ENCODE measurements at places on chromosomes 5 and 9. TPM values are rescaled to one million over a fixed set of nuclear protein-coding genes. Genes with fewer than 3 reads are reported as not detected.

KIF4B gene
- total RNA-seq = not detected

RIOK2 gene
- total RNA-seq = 29.1 TPM

OBP2B gene
- not detected for total RNA-seq

OTP gene
- not detected for total RNA-seq

PCDHGA10 gene
- not detected for total RNA-seq

PCDHB15 gene
- not detected for total RNA-seq

CCNI2 gene
- 8.3 TPM for total RNA-seq

RXRA gene
- 3.8 TPM for total RNA-seq

ST8SIA4 gene
- 35.8 TPM for total RNA-seq

HDHD3 gene
- total RNA-seq = 14.0 TPM

SHC3 gene
- total RNA-seq = not detected

DNA sequence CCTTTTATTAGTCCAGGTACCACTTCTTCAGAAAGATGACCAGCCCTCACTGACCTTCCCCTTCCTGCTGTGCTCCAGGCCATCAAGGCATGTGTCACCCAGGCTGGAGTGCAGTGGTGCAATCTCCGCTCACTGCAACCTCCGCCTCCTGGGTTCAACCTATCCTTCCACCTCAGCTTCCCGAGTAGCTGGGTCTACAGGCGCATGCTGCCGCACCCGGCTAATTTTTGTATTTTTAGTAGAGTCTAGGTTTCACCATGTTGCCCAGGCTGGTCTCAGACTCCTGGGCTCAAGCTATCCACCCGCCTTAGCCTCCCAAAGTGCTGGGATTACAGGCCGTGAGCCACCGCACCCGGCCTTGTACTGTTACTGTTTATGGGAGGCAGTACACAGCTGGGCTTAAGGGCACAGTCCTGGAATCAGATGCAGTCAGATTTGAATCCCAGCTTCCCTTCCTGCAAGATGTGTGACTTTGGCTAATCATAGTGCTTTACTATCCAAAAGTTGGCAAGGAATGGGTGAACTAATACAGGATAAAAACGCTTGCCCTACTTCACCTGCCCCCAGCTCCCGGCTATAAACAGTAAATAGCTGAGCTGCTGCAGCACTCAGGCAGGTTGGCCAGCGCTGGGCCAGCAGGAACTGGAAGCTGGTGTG, 483 bp upstream of the EIF4EBP3 start:
- peak; percentile 20 for DNase-seq

DNA sequence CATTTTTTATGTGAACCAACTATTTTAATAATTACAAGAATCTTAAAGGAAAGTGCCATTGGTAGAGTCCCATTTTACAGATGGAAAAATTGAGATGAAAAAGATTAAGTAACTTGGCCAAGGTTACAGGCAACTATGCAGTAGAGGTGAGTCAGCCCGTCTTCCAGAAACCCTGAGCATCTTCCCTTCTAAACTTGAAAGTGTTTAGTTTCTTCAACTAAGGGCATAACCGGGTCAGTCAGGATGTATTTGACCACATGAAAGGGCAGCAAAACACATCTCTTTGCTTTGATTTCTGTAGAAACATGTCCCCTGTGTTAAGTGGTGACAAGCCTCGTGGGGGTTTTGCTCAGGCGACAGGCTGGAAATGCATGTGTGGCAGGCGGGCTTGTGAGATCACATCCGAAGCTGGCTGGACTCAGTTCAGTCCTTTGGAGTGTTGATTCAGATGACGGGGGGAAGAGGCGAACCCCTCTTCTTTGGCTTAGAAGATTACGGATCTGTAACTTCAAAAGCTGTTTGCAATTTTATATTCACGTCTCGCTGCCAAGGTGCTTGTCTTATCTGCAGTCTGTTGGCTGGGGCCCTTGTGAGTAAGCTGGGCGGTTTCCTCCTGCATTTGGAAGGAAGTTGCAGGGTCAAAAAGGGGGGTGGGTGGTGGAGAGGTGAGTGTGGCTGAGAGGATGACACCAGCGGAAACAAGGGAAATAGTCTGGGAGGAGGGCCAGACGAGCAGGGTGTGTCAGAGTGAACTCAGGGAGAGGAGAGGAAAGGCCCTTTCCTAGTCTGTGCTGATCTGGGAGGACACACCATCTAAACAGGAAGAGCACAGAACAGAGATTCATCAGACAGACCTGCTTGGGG, 78.9 kb upstream of the RPS23 start:
- peak; percentile 89 for DNase-seq

DNA sequence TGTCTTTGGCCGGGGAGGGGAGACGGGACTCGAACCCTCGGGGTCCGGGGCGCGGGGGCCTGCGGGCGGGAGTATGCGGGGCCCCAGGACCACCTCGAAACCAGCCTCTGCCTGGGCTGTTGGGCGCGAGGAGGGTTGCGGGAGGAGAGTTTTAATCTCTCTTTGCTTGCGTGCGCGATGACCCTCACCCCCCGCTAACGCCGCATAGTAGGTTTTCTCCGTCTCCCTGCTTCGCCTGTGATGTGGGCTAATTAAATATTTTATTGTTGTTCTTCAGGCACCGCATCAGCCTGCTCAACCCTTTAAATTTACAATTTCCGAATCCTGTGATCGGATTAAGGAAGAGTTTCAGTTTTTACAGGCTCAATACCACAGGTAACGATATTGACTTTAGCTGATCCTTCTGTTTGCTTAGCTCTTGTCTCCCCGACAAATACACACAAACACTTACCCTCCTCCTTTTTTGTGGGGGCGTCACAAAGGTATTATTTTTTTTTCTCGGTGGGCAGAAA, 1.7 kb downstream of the TLE4 start:
- no peak for DNase-seq

- no peak for DNase-seq
Measured at GRCh38 chr5:151122828-151123227, 34.8 kb downstream of the ANXA6 start.

GRCh38 chr5:80568251-80568650, 1.8 kb downstream of the ANKRD34B start:
- no peak for DNase-seq

- no peak for DNase-seq
Measured at GRCh38 chr9:35686222-35687203, 3.2 kb downstream of the TPM2 start.

GRCh38 chr5:151694035-151694485, 7.3 kb upstream of the SPARC start:
- no peak for DNase-seq

DNA sequence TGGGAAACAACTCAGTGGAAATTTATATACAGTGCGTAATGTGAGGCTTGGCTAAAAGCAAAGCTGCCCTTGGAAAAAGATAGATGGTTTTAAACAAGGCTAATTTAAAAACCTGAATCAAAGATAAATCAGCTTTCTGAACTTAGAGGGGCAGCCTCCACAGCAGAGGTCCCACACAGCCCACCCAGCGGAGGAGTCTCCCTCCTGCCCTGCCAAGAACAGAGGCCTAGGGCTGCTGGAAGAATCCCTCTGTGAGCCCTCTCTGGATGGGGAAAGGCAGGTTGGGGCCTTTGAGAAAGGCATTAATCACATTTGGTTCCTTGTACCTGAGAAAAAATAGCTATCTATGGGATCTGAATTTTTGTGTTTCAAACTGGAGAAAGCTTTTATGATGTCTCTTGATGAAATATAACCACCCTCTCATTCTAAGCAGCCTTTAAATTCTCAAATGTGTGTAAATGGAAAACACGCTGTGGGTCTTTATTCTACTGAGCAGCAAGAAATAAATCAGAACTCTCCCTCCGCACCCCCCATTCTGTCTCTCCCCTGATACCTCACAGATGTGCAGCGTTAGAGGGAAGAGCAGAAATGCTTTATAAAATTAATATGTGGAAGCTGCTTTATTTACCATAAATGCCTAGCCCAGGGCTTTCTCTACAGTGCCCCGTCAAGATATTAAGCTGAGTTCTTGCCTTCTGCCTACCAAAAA, 329.2 kb downstream of the EFNA5 start:
- no peak for DNase-seq

- DNase-seq = no peak
Measured at GRCh38 chr9:20044686-20045085, 255.8 kb upstream of the SLC24A2 start.

- DNase-seq = no peak
Measured at GRCh38 chr9:124239249-124240073, 18.3 kb upstream of the NEK6 start.

DNA sequence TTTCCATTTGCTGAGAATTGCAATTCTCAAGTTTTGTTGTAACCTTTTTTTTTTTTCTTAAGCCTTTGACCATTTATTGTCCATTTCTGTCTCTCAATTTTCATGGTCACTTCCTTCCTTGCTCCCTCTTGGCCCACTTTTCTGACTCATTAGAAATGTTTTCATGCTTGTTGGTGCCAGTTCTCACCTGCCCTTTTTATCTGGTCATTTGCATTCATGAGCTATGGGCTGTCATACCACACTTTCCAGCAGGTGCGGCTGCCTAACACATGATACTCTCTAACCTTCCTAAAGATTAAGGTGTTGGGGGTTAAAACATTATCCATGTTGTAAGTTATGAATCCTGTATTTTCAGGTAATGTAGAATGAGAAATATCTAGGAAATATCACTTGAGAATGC, 150.5 kb upstream of the TLX3 start:
- DNase-seq = no peak

- no peak for DNase-seq
Measured at GRCh38 chr5:172455511-172456061, 1.3 kb upstream of the SH3PXD2B start.

GRCh38 chr5:122942164-122942914, 94.2 kb downstream of the PPIC start:
- no peak for DNase-seq

DNA sequence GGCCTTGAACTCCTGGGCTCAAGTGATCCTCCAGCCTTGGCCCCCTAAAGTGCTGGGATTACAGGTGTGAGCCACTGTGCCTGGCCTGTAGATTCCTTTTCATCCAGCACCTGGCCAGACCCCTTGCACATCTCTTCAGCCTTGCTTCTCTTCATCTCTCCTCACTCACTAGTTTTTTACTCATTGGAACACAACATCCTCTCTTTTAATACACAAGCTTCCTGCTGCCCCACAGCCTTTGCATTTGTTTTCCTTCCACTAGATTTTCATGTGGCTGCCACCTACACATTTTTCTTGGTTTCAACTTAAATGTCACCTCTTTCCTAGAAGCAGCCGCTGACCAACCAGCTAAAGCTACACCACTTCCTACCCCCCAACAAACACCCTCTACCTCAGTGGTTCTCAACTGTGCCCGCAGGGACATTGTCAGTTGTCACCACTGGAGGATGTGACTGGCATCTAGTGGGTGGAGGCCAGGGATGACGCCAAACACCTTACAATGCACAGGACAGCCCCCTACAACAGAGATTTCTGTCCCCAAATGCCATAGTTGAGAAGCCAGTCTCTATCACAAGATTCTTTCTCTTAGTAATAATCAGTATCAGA, 33.7 kb downstream of the HAVCR1 start:
- peak; percentile 95 for DNase-seq

DNA sequence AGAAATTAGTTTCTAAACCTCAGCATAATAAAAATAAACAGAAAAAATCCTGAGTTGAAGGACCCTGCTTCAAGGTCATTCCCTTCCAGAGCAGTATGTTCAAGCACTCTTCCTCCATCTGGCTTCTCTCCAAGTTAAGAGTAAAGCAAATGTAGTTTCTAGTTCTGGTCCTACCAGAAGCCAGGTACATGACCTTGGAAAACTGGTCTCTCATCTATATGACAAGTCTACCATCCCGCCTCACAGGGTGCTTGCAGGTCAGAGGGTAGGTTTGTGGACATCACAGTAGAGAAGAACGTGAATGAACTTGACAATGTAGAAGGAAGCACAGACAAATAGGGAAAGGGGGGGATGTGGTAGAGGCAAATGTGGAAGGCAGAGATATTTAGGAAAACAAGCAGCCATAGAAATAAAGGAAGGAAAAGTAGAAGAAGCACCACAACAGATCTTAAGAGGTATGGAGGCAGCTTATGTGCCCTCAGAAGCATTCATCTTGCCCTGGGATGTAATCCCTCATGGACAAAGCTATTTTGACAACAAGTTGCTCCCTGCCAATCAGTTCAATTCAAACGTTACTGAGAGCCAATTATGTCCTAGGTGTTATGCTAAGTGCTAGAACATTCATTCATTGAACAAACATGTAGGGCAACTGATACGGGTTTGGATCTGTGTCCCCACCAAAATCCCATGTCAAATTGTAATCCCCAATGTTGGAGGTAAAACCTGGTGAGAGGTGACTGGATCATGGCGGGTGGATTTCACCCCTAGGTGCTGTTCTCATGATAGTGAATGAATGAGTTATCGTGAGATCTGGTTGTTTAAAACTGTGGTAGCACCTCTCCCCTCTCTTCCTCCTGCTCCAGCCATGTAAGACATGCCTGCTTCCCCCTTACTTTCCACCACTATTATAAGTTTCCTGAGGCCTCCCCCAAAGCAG, 23.7 kb upstream of the CTNNAL1 start:
- DNase-seq = no peak

- no peak for DNase-seq
Measured at GRCh38 chr9:137446851-137447471, 5.8 kb upstream of the ENTPD8 start.

DNA sequence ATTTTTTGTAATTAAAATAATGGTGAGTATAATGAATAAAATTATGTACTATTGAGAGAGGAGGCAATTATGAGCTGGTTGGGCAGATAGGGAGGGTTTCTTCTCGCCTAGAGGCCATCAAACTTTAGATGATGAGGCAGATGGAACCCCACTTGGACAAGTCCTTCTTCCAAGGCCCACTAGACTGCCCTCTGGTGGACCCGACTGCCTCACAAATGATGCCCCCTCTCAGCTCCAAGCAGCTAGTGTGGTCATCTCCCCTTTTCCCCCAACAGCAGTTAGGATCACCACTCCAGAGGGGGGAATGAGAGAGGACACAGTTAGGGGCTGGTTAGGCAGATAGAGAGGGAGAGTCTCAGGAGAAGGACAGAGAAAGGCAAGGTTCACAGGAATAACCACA, 348.0 kb upstream of the CDH18 start:
- no peak for DNase-seq

DNA sequence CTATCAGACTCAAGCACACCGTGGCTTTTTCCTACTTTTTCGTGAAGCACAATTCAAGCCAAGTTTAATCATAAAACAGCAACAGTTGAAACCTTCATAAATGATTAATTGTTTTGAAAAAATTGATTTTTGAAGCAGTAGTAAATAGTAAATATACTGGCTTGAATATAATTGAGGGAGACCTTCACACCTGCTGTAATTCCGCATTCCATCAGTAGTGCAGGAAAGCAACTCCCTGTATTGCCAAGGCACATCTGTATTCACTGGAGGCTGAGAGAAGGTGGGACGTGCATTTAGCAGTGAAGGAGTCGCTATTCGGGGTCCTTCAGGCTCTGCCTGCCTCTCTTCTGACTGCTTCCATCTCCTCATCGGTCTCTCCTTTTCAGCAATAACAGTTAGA, 203.8 kb downstream of the ZSWIM6 start:
- DNase-seq = no peak

GRCh38 chr5:143230676-143230996, 172.8 kb downstream of the NR3C1 start:
- DNase-seq = no peak

GRCh38 chr9:131712151-131712716, 27.6 kb downstream of the RAPGEF1 start:
- DNase-seq = no peak

Measured in activated CD8-positive, alpha-beta T cell treated with anti-CD3 and anti-CD28 coated beads, Interleukin-2, amount 10 ng/mL, durations not matched to agents 7 days and 5 days (primary cell).